ENCODE measurements at places on chromosomes 11 and 22.
A peak's percentile ranks its signal among the peaks of the same experiment; 100 is the strongest.

- no peak for DNase-seq
Measured at GRCh38 chr22:45225732-45226502, 14.8 kb downstream of the KIAA0930 start.

DNA sequence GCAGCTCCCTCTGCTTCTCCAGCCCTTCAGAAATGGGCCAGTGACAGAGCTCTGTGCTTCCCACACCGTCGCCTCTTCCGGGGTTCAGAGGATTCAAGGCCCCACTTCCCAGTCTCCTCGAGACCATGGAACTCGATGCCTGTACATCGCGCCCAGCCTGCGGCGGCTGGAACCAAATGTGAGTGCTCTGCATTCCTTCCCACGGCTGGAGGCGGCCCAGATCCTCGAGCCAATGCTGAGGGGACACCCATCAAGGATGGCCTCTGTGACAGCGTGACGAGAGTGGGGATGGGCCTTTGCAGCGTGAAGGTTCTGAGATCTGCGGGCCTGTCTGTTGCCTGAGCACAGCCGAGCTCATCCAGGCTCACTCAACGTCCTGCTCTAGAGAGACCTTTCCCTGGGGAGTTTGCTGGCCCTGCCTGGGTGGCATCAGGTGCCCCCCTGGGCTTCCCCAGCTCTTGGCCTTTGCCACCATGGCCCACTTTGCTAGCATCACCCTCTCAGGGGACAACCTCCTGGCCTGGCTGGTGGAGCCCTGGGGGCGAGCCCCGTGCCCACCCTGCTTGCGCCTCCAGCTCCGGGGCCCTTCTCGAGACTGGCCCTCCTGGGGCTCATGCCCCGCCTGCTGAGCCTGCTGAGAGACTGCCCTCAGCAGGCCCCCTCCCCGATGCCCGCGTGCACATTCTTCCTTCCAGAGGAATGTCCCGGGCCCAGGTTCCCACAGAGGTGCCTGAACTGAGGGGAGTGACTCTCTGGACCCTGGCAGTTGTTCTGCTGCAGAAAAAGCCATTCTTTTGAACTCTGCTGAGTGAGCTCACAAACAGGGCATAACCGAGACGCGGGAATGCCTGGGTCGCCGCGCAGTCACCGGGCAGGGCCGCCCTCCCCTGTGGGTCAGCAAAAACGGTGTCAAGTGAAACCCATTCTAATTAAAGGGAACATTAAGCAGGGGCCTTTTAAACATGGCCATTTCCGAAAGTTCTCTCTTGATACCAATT, 7.3 kb upstream of the MYEOV start:
- no peak for DNase-seq

DNA sequence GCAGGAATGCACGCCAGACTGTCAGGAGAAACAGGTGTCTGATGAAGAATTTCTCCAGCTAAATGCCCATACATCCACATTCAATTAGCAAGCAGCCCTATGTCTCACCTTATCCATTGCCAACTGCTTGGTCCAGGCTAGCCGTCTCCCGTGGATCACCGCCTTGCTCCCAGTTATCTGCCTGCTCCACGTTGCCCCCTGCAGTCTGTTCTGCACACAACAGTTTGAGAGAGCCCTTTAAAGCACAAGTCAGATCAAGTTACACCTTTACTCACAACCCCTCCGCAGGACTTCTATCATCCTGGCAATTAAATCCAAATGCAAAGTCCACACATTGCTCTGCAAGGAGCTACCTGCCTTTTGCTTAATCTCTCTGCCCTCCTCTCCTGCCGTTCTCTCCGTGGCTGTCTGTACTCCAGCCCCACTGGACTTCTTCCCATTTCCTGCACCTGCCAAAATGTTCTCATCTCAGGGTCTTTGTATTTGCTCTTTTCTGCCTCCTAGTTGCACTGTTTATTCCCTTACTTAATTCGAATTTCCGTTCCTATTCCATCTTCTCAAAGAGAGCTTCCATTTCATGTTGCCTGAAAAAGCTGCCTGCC, 185.3 kb upstream of the LARGE1 start:
- DNase-seq = peak; percentile 54

- DNase-seq = no peak
Measured at GRCh38 chr11:76426660-76427059, 18.2 kb upstream of the EMSY start.

DNA sequence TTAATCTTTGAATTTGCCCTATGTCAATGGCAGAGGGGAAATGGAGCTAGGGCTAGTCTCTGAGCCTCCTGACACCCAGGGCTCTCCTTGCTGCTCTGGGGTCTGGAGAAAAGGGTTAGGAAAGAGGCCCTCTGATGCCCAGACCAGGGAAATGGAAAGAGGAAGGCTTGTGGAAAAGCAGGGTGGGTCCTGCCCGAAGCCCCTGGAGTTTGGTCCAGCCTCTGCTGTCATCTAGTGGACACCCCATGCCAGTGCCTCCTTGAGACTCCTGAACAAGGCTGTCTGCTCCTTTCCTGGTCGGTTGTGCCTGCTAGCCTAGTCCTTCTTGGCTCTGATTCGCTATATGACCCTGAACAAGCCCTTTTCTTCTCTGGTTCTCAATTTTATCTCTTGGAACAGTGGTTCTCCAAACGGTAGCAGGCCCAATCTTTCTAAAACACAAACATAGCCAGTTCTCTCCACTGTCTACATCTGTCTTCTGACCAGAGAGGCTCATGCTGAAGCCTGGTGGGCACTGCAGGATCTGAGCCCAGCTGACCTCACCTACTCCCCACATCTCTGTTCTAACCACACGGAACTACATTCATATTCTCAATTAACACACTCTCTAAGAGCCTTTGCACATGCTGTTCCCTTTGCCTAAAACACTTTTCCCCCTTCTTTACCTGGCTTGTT, 8.8 kb upstream of the PLA2G3 start:
- DNase-seq = peak; percentile 23

DNA sequence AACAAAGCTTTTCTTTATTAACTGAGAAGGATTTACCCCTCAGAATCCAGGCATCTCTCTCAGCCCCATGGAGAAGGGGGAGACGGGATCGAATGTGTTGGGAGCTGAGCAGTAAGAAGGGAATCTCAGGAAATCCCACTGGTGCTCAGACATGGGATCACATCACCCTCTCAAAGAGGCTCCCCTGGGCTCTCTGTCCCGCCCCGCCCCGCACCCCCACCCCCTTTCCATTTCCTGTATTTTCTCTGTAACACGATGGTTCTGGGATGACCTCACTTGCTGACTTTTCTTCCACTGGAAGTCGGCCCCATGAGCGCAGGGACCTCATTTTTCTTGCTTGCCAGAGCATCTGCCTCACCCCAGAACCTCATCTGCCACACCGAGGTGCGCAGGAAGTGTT, 100.0 kb downstream of the RPS6KA4 start:
- no peak for DNase-seq

DNA sequence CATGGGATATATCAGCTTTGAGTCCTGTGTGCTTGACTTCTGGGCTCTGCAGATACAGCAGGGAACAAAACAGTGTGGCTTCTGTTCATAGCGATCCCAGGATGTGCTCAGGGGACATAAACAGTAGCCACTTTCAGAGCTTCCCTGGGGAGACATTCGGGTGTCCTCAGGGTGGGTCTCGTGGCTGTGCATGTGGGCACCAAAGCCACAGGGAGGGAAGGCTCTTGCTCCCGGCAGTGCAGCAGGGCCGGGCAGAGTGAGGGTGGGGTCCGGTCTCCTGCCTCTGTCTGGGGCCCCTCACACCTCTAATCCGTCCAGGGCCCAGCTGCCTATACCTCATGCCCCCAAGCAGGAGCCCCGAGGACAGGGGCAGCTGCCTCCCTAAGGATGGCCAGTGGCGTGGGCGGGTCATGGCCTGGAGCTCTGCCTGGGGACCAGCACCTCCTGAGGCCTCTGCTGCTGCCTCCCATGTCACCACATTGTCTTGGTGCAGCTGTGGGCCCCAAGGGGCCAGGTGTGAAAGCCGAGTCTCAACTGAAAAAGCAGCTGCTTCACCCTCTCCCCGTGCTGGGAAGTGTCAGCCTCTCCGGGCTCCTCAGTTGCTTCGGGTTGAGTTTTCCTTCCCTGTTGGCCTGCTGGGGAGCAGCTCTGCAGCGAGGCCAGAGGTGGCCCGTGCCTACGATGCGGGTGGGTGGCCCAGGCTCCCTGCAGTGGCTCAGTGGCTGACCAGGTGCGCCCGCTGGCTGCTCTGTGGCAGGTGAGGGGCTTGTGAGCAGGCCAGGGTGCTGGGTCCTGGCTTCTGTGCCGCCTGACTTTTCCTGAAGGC, 3.8 kb downstream of the TPCN2 start:
- no peak for DNase-seq

- no peak for DNase-seq
Measured at GRCh38 chr11:64658265-64658664, 64.7 kb downstream of the NRXN2 start.

GRCh38 chr11:40701027-40701426, 758.4 kb downstream of the LRRC4C start:
- DNase-seq = no peak

DNA sequence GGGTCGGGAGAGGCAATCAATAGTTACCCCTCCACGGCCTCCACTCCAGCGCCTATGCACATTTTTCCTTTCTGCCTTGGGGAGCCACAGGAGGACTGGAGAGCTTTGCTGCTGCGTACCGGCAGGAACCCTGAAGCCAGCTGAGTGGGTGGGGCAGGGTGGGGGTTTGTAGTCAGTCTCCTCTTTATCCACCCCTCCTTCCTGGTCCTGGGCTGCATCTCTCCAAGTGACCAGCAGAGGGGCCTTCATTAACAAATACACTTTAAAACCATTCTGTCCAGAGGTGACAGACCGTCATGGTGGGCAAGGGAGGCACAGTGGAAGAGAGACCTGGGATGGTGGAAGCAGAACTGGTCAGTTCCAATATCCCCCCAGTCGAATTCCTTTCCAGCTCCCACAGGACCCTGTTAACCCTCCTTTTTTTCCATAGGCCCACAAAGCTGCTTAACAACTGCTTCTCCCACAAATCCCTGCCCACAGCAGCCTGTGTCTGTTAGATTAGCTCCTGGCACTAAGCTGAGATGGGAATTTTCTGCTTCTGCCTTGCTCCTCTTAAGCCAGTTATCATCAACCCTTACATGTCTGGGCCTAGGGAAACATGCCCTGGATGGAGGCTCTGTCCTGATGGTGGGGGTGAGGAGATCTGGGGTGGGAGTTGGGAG, 3.9 kb upstream of the ABCG4 start:
- DNase-seq = peak; percentile 26

GRCh38 chr22:47574556-47574955, 812.1 kb downstream of the TBC1D22A start:
- no peak for DNase-seq

DNA sequence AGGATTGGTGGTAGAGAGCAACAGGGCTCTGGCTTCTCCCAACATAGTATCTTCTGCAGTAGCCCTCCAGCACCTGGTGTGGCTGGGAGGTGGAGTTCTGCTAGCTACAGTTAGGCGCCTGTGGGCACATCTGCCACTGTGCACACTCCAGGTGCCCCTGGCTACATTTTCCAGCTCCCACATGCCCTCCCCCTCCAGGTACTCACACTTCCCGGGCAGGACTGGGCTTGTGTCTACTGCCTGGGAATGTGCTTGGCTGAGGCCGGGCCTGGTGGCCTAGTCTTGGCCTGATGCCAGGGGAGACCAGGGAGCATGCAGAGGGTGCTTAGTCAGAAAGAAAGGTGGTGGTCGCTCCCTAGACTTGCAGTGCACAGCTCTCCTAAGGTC, 15.8 kb downstream of the PHLDB1 start:
- peak; percentile 72 for DNase-seq

DNA sequence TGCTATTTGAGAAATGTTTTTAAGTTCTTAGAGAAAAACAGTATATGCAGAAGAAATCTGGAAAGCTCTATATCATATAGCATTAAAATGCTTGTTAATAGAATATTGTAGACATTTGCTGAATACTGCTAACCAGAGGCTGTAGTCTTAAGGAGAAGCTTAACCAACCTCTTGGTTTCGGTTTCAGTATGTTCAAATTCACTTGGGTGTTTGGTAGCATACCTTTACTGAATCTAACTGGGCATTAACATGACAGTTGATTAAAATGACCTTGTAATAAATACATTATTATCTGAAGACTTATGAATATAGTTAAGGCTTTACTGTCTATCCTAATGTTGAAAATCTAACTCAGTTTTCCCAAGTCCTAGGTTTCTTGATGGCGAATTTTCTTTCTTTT, 5.4 kb downstream of the PCF11 start:
- no peak for DNase-seq

DNA sequence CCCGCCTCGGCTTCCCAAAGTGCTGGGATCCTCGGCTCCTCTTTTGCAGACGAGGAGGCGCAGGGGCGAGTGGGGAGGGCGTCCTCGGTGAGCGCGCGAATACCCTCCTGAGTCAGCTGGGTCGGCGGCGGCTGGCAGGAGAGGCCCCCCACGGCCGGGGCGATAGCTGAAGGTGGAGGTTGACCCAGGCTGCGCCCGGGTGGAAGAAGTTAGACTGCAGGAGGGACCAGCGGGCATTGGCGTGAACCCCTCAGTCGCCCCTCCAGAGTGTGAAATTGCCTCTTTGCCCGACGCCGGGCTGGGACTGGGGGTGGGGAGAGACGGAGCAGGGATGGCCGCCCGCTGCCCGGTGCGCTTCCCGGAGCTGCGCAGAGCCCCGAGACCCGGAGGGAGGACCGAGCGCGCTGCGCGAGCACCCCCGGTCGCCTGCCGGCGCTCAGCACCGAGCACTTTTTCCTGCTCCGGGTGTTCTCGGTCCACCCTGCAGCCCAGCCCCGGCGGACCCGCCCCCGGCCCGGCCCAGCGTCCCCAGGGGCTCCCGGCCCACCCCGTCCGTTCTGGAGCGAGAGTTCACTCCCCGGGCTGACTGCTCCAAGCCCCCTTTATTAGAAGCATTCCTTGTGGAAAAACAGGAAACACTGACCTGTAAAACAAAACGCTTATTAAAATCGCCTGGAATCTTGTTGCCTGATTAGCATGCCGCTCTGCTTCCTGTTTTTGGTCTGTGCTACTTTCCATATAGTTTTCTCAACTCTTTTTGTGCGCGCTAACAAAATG, 13.7 kb upstream of the CPT1A start:
- DNase-seq = no peak

GRCh38 chr11:120795185-120795584, 228.7 kb upstream of the TBCEL start:
- no peak for DNase-seq

DNA sequence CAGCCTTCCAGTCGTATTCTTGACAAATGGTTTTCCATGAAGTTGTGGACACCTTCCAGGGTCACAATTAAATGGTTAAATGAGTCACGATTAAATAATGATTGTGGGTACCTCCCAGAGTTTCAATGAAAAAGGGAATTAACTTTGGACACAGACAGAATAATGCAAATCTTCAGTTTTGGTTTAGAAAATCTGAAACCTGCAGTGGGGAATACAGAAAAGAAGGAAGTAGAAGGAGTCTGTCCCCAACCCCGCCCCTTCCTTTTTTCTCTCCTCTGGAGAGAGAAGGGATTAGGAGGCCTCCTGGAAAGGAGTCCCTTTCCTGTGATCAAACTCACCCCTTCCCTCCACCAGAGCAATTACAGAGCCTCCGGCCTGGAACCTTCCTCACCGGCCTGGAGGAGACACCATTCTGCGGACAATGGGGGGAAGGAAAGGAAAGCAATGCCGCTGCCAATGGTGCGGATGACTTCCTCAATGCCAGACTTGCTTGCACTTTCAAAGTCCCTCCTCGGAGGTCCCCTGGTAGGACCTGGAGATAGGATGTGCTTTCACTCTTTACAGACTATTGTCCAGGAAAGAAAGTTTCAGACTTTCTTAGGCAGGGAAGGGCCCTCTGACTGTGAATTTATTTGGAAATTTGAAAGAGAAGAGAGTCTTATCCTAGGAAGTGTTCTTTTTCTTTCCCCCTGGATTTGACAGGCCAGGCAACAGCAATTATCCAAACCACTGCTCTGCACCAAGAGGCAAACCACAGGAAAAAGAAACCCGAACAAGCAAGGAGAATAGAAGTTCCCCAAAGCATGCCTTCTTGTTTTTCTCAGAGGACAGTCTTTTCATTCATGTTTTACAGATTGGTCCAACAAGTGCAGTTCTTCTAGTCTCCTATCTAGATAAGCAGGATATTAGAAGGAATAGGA, 86.8 kb downstream of the PTPRJ start:
- DNase-seq = no peak

Data from NCI-H2029 (cell line).